Erythroblast (primary cell): ENCODE measurements at places on chromosomes 2 and 18.

DNA sequence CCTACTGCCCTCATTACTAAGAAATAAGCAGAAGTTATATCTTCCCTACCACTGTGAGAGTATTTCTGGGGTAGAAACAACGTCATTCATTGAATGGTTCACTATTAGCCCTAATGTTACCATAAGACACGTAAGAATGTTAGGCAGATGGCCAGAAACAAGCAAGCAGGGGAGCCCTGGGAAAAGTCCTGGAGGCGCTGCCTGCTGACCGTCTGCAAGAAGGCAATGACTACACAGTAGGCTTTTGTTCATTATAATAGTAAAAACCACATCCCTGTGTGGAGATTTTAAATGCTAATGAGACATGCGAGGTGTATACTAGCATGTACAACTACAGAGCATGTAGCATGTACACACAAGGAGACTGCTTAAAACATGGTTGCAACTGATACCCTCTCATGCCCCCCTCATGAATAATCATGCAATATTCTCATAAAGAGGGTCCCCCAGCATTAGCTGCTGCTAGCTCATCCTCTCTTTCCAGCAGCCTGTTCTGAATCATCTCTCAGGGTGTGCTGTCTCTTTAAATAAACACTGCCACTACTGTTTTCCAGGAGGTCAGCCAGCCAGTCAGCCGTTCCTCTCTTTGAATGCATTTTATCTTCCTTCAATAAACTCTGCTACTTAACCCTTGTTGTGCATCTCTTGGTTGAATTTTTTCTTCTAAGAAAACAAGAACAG, 23.6 kb downstream of the SUCLG1 start:
- DNase-seq, result no peak

DNA sequence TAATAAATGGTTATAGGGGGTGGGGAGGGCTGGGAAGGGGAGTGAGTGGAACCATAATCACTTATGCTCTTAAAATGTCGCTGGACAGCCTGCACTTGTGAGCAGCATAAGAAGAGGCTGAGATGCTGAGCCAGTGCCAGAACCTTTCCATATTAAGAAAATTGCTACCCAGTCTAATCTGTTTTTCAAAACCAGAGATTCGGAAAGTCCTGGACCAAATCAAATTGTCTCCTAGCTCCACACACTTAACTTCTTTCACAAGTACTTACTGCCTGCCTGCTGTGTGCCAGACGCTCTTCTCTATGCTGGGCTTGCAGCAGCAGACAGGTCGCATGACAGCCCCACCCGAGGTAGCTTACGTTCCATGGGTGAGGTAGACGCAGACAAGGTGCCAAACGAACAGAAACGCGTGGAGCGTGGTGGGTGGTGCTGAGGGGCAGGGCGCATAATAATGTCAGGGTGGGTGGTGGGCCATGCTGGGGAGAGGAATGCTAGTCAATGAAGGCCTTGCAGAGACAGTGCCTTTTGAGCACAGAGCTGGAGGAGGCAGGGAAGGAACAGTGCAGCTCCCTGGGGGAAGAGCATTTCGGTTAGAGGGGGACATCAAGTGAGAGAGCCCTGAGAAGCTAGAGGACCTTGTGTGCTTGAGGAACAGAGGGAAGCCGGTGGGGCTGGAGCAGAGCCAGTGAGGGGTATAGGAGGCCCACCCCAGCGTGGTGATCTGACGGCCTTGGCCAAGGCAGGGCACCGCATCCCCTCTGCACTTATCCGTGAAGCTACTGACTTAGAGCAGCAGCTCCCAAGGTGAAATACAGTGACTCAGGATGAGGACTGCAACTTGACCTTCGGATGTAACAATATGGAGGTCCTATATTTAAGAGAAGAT, 123.5 kb upstream of the DAPL1 start:
- no peak for DNase-seq

DNA sequence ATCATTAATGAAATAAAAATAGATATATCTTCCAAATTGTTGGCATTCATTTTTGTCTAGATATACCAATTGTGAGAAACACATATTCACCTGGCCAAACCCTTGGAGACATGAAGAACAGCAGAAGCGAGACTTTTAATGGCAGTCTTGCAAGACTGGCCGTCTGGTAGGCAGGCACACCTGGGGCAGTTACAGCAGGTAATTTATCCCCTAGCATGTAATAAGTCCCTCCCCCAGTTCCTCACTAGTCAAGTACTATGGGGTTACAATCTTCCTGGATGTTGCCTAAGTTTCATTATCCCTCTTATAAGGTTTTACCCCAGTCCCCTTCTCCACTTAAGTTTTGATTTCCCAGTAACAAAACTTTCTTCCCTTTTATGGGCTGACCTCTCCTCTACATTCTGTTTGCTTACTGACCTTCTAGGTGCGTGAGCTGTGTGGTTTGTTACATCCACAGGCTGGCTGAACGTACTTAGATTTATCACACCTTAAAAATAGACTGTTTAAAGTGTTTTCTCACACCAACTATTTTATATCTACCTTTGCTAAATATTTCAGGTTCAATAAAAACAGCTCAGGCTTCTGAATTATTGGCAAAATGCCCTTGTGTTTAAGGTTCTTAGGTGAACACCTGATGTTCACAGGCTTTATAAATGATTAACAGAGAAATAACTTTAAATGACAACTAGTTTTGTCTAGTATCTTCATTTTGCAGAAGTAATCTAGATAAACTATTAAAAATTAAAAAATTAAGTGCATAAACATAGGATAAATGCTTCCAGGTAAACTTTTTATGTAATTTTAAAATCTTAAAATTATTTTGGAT, 365.0 kb upstream of the TFPI start:
- no peak for DNase-seq

- DNase-seq, result no peak
Measured at GRCh38 chr2:106147665-106148064, 46.4 kb downstream of the UXS1 start.

- no peak for DNase-seq
Measured at GRCh38 chr2:79327460-79327859, 167.9 kb upstream of the REG3A start.

- DNase-seq, result no peak
Measured at GRCh38 chr2:37421686-37422085, 77.3 kb downstream of the QPCT start.

GRCh38 chr18:48308755-48309575, 100.2 kb downstream of the ZBTB7C start:
- no peak for DNase-seq

- peak; percentile 2 for DNase-seq
Measured at GRCh38 chr2:14944562-14945346, 312.2 kb downstream of the LRATD1 start.

GRCh38 chr2:147013696-147014392, 831.0 kb upstream of the ACVR2A start:
- DNase-seq, result no peak

- peak; percentile 14 for DNase-seq
Measured at GRCh38 chr2:160492401-160493226, 993 bp downstream of the RBMS1 start.
